Suppressor macrophage treated with lipopolysaccharide for 1 hour (primary cell): ENCODE measurements at places on chromosomes 6 and 20.

DNA sequence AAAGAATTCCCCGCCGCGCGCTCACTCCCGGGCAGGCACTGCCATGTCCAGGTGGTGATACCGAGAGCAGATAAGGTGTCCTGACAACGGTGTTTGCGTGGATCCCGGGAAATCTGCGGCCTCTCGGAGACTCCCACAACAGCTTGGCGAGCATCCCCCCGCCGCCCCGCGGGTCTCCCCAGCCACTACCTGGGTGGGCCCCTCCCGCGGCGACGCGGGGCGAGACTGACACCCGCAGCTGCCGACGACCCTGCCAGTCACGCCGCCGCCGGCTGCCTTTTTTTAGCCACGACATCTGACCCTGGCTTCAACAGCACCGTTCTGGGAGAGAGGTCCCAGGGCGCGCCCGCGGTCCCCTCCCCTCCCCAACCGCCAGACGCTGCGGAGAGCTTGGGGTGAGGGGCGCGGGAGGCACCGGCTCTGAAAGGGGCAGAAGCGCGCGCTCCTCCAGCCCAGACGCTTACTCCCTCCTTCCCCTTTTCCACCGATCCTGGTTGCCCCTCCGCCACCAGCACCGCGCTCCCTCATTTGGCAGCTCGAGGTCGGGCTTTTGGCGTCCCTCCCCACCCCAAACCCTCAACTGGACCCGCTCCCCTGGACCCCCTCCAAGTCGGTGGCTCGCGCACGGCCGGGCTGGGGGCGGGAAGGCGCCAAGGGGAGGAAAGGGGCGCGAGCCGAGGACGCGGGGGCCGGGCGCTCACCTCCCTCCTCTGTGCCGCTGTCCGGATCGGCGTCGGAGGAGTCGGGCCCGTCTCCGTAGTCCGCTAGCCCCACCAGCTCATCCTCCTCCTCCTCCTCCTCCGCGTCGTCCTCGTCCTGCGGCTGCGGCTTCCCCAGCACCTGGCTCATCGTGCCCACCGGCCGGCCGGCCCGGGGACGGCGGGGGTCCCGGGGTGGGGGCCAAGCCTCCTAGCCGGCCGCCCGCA is 665 bp downstream of the RRAGD start:
- peak; percentile 65 for DNase-seq

- DNase-seq = peak; percentile 12
Observed at GRCh38 chr20:53413186-53413631, 180.4 kb downstream of the ZNF217 start.

- no peak for DNase-seq
Observed at GRCh38 chr6:10136636-10137035, 278.2 kb downstream of the TFAP2A start.

DNA sequence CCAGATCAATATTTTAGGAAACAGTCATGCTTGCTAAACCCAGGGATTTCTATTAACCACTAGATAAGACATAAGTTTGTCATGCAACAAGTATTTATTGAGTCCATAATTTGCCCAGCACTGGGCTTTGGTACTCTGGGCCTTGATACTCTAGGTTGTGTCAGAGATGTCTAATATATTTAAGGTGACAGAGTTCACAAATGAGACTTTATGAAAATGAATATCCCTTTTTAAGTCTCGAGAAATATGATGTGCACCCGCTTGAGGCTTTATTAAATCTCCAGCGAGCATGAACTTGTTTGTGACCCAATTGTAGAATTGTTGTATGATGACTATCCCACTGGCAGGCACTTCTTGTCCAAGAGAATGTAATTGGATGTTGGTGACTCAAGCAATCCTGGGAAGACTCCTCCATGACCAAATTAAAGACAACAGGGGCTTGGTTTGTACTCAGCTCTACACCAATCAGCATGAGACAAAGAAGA is 109.2 kb downstream of the ESR1 start:
- DNase-seq = no peak

DNA sequence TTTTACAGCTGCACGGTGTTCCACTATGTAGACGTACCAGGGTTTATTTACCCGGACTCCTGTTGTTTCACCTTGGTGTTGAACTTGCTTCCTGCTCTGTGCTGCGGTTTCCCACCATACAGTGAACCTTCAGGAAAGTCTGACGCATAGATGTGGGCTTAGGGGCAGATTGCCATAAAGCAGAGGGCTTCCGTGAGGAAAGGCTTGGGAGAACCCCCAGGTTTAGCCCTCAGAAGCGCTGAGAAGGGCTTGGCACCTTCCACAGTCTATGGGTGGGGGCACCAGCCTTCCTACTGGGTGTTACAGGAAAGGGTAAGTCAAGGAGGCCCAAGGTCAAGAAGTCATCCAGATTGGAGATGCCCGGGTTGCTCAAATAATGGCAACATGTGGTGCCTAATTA is 19.2 kb upstream of the MRPS18A start:
- no peak for DNase-seq

GRCh38 chr20:1897965-1898464 is 2.8 kb downstream of the SIRPA start:
- DNase-seq = peak; percentile 92

GRCh38 chr6:157063176-157063905 is 260.0 kb downstream of the TMEM242 start:
- DNase-seq = no peak

DNA sequence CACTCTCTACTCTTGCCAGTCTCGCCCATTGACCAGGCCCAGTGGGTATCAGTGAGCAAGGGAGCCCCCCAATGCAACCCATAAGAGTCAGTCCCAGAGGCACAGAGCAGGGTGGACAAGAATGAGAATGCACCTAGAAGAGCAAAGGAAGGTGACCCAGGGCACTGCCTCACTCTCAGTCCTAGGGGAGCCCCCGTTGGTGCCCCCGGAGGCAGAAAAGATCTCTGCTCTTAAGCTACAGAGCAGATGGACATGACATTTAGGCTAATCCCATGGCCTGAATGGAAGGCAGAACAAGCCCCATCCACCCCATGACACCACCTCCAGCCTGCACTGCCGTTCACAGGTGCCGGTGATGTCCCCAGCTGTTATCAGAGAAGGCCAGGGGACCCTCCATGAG is 50.7 kb upstream of the PLEKHG1 start:
- no peak for DNase-seq

GRCh38 chr6:16769131-16769985 is 8.1 kb upstream of the ATXN1 start:
- peak; percentile 89 for DNase-seq

DNA sequence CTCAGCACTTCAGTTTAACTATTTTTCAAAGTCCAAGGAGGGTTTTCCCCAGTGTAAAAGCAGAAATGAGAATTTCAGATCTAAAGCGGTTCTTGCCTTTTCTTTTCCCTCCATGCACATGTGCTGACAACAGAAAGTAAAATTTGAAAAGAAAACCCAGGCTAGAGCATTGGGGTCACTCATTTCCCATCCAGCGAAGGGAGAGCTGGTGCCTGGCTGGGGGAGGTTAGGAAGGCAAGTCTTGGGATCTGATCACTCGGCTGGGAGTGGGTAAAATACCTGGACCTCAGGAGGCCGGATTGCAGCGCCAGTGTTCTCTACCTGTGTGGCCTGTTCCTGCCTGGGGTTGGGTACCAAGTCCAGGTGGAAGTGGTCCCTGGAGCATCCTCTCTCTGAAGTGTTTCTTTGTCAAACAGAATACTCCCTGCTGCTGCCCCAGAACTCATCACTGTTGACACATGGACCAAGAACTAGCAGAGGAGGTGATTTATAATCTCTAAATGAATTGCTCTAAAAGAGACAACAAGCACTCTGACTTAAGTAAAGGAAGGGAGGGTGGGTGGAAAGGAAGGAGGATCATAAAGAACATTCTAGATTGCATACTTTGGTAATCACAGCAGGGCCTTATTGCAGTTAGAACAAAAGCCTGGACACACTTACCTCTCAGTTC is 136.0 kb downstream of the MTHFD1L start:
- DNase-seq = no peak

- no peak for DNase-seq
Observed at GRCh38 chr6:64932486-64932885, 774.5 kb downstream of the EYS start.

GRCh38 chr6:106757267-106757666 is 127.9 kb downstream of the QRSL1 start:
- DNase-seq = no peak
